ENCODE measurements at places on chromosomes 1 and 21.
A peak's percentile ranks its signal among the peaks of the same experiment; 100 is the strongest.

DNA sequence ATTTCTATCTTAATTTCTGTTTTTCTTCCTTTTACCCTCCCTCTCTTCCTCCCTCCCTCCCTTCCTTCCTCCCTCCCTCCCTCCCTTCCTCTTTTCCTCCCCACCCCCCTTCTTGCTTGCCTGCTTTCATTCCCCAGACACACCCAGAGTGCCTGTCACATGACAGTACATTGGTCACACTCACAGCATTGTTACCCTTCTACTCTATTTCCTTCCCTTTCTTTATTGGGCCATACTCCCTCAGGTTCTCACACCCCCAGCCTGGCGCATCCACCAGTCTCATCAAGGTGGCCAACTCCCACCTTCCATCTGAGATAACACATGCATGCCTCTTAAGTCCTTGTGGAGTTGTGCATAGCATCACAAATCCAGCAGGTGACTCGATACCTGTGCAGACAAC lies 10.9 kb downstream of the TMPRSS3 start:
- no peak for DNase-seq

DNA sequence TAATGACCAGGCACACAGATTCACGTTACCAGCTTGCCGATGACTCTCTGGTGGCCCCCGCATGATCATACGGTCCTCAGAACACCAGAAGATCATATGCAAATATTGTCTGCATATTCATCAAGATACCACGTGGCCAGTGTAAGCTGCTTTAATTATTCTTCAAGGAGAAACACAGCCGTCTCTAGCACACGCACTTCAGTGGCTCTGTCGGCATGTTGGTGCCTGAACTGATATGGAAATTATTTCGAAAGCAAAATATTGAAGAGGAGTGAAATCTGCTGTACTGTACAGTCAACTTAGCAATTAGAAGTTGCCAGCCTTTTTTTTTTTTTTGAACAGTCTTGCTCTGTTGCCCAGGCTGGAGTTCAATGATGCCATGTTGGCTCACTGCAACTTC lies 5.9 kb upstream of the KIF26B start:
- no peak for DNase-seq

GRCh38 chr1:84442256-84442655 lies 36.8 kb upstream of the RPF1 start:
- DNase-seq = no peak

DNA sequence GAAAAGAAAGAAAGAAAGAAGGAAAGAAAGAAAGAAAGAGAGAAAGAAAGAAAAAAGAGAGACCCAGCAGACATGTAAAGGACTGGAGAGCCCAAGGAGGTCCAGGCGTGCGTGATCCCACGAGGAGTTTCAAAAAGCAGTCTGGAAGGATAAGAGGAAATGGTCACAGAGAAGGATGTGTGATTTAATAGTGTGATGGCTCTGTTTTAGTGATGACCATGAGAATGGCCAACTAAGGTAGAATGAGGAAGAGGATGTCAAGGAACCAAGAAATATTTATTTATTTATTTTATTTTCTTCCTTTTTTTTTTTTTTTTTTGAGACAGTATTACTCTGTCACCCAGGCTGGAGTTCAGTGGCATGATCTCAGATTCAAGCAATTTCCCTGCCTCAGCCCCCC lies 25.5 kb downstream of the PTGS2 start:
- DNase-seq = no peak

DNA sequence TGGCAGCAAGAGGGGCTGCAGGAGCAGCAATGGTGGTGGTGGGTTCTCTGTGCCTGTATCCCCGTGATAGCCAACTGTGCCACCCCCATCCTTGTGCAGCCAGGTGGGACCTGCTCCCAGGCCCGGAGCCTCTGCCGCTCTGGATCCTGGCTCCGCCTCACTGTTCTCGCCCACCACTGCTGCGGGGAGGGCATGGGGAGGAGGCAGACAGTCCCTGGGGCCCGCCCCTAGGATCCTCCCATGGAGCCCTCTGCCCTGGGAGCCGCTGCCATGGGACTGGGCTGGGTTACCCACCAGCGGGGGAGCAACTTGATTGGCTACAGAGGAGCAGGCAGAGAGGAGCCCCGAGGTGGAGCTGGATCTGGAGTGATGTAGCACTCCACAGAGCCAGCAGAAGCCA lies 31.6 kb downstream of the CD1D start:
- DNase-seq = no peak

GRCh38 chr1:29695803-29696202 lies 459.5 kb downstream of the PTPRU start:
- DNase-seq = no peak

DNA sequence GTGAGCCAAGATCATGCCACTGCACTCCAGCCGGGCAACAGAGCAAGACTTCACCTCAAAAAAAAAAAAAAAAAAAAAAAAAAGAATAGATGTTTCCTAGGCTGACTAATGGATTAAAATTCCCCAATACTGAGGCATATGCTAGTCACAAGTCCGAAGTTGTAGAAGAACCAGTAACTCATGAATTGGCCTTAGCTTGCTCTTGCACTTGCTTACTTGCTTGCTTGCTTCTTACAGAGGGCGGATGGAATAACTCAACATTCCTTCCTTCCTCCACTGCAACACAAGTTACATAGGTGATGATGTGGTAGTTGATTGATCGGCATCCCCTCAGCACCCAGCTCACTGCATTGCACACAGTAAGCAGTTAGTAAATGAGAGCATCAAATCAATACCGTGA lies 2.8 kb upstream of the TARS2 start:
- no peak for DNase-seq

- DNase-seq = no peak
These were observed 55.6 kb downstream of the UCK2 start for GRCh38 chr1:165883056-165883455.

- DNase-seq = no peak
These were observed 82.0 kb downstream of the LRRC53 start for GRCh38 chr1:74430342-74430934.

- DNase-seq = no peak
These were observed 152.7 kb downstream of the CHRM3 start for GRCh38 chr1:239539051-239539450.

DNA sequence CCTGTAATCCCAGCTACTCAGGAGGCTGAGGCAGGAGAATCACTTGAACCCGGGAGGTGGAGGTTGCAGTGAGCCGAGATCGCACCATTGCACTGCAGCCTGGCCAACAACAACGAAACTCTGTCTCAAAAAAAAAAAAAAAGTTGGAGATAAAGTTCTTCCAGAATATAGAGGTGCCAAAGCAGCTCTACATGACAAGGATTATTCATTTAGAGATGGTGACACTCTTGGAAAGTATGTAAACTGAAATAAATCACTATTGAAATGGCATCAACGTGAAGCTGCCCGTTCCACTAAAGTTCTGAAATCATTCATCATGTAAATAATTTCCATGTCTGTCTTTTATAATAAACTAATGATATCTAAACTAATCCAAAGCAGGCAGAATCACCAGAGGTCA lies 14.9 kb downstream of the EIF4G3 start:
- DNase-seq = no peak

GRCh38 chr1:76725864-76726619 lies 141.2 kb upstream of the ST6GALNAC5 start:
- no peak for DNase-seq

GRCh38 chr1:114314098-114314497 lies 160.4 kb upstream of the SYT6 start:
- no peak for DNase-seq

DNA sequence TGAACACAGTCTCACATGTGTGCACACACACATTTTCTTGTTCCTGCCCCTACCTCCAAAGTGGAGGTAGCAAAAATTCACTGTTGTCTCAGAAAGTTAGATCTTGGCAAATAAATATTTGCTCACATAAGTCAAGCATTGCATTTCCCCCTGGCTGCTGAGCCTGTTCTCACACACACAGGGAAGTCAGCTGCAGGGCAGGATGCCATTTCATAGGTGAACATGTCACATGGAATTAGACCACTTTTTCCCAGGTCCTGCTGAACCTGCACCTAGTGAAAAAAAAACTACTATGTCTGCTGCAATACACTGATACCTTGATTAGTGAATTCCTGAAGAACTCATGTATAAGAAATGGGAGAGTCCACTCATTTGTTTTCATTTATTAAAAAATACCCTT lies 5.3 kb upstream of the CD55 start:
- DNase-seq = no peak

DNA sequence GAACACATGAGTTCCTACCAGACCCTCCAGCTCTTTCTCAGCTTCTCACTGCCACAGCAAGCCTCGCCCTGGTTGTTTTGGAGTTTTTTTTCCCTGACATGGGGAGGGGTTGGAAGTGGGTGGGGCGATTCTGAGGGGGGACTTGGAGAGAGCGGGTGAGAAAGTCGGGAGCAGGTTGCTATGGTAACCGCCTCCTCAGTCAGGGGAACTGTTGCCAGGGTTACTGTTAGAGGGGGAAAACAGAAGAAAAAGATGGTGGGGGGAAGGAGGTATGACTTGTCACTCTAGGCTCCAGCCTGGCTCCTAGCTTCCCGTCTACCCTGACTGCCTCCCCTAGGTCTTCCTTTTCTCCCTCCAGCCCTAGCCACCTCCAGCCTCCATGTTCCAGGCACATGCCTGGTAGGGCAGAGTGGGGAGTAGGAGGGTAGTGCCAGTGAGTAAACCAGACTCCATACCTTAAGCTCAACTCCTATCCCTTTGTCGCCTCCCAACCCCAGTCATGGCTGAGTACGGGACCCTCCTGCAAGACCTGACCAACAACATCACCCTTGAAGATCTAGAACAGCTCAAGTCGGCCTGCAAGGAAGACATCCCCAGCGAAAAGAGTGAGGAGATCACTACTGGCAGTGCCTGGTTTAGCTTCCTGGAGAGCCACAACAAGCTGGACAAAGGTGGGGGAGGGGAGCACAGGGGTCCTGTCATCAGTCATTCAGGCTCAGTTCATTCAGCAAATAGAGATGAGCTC lies 6.0 kb downstream of the PEA15 start:
- no peak for DNase-seq

GRCh38 chr1:49416758-49417157 lies 607.0 kb downstream of the AGBL4 start:
- DNase-seq = no peak

GRCh38 chr1:239308701-239309333 lies 77.6 kb upstream of the CHRM3 start:
- DNase-seq = no peak

DNA sequence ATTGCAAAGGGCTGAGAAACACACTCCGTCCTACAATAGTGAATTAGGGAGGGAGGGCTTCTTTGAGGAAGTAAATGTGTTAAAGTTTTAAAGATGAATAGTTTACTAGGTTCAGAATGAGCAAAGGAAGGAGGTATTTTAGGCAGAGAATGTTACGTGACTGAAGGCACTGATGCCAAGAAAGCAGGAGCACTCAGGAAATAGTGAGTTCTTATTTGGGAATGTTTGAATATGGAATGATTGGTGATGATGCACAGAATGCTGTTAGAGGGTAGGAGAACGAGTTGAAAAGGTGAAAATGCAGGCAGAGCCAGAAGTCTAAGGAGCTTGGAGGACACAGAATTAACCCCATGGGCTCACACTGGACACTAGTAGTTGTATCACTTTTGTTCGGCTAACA lies 108.0 kb downstream of the NRIP1 start:
- DNase-seq = no peak

DNA sequence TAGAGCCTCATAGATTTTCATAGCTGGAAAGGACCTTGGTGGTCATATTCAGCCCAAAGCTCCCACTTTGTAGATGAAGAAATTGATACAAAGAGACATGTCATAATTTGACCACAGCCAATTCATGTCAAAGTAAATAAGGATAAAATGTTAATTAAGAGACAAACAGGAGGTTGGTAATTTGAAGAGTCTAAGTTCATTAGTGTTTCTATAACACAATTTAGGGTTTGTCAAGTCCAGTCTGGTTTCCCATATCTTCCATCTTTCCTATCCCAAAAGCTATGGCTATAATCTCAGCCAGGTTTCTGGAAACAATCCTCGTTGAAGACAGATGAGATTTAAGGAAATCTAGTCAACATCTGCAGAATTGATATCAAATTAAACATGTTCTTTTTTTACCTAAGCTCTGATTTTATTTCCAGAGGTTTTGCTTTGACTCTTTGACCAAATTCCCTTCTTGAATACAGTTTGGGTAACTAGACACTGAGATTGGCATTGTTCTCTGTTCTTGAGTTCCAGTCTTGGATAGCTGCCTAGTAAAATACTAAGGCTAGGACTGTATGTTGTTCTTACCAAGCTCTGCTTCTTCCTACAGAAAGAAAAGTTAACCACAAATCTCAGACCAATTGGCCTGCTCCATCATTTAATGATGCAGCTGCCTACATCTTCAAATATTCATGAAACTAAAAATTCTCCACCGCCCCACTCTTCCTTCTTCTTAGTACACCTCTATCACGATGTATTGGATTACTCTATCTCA lies 62.0 kb downstream of the SLC44A5 start:
- DNase-seq = no peak

GRCh38 chr1:89068291-89068690 lies 3.3 kb upstream of the GBP1 start:
- no peak for DNase-seq

DNA sequence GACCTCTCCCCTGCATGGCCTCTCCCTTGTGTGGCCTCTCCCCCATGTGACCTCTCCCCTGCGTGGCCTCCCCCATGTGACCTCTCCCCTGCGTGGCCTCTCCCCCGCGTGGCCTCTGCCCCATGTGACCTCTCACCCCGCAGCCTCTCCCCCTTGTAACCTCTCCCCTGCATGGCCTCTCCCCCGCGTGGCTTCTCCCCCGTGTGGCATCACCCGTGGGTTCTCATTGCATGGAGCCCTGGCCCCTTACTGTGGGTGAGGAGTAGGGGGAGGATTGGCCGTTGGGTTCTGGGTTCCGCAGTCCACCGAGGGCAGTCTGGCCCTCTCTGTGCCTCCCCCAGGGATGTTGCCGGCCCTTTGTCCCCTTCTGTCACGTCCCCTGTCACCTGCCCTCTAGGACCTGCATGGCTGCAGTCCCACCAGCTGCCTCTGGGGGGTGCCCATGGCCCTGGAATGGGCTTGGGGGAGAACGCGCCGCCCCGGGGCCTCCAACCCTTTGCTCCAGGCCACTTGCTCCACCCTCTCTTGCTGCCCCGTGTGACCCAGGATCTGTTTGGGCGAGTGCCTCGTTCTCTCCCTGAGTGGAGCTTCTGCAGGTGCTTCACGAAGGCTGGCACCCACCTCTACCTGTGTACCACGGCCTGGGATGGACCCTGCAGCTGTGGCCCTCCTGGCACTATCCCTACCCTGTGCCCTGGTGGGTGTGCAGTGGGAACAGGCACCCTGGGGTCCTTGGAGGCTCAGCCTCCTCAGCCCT lies 21.3 kb downstream of the RRP1 start:
- peak; percentile 82 for DNase-seq

GRCh38 chr1:156508205-156508954 lies 7.8 kb upstream of the MEF2D start:
- DNase-seq = no peak

DNA sequence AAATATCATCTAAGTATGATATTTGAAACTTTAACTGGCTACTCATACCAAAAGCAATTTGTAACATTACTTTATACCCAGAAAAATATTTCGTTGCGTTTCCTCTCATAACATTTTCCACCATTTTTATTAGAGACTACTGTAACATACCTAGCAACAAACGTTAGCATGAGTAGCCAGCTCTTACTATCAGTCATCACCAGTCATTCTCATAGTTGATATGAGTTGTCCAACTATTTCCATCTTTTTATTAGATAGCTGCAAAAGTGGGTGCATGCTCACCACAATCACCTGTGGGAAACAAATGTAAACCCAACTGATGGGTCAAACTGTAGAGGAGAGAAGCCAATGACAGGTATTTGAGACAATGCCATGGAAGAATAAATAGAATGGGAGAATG lies 114.6 kb downstream of the AKT3 start:
- no peak for DNase-seq

- no peak for DNase-seq
These were observed 30.2 kb upstream of the KCNA2 start for GRCh38 chr1:110636149-110636935.

GRCh38 chr1:2029561-2029960 lies 10.4 kb downstream of the GABRD start:
- no peak for DNase-seq
